Activated naive CD4-positive, alpha-beta T cell treated with anti-CD3 and anti-CD28 coated beads for 36 hours (primary cell): ENCODE measurements at places on chromosomes 2 and 18.

GRCh38 chr2:191899410-191899809 is 52.5 kb upstream of the CAVIN2 start:
- no peak for DNase-seq

GRCh38 chr2:238669046-238669445 is 178.8 kb upstream of the TWIST2 start:
- DNase-seq, result no peak

GRCh38 chr2:46952171-46952570 is 36.6 kb upstream of the MCFD2 start:
- DNase-seq, result no peak

DNA sequence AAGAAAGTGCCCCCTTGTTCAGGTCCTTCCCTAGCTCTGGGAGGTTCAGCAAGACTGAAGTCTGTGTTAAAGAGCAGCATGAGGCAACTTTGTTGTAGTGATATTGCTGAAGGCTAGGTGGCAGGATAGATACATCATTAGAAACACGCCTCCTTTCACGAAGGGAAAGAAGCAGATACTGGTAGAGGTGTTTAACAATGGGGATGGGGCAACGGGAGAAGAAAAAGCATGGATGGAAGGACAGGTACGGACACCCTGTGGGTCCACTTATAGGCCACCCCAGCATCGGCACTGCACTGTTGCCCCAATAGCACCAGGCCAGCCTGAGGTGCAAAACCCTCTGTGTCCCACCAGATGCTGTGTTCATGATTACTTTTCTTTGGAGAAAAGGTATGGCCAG is 3.5 kb upstream of the IGFBP5 start:
- peak; percentile 27 for DNase-seq

DNA sequence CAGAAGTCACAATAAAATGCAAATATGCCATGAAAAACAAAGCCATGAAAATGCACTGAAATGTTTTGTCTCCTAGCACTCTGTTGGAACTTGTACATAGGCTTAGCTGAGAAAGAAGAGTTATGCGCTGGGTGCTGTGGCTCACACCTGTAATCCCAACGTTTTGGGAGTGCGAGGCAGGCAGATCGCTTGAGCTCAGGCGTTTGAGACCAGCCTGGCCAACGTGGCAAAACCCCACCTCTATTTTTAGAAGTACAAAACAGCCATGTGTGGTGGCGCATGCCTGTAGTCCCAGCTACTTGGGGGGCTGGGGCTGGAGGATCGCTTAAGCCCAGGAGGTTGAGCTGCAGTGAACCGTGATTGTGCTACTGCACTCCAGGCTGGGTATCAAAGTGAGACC is 39.9 kb downstream of the IRS1 start:
- no peak for DNase-seq

GRCh38 chr2:231189171-231189530 is 9.3 kb upstream of the ARMC9 start:
- no peak for DNase-seq

- DNase-seq, result no peak
These were observed 776.8 kb downstream of the CCDC85A start for GRCh38 chr2:56960581-56960980.

DNA sequence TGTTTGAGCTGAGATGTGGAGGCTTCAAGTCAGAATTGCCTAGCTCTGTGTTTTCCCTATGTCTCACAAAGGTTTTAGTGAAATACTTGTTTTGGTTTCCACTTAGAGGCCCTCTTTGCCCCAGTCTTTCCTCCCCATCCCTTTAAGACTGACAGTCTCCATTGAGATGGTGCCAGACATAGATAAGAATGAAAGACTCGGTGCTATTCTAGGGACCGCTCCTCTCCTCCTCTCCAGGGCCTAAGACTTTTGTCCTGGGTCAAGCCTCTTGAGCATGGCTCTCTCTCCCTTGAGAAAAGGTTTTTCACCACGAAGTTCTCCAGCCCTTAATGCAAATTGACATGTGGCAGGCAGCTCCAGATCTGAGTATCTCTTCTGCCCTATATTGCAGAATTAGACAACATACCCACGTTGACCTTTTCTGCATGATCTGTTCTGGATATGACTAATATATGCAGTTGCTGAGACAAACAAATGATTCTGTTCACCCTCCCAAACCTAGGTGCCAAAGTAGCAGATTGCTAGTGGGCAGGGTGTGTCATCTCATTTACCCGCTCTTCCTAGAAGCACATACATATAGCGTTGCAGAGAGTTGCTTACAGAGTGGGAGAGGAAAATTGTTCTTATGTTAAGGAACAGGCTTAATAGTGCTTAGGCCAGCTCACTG is 47.5 kb upstream of the ACSL3 start:
- peak; percentile 39 for DNase-seq

DNA sequence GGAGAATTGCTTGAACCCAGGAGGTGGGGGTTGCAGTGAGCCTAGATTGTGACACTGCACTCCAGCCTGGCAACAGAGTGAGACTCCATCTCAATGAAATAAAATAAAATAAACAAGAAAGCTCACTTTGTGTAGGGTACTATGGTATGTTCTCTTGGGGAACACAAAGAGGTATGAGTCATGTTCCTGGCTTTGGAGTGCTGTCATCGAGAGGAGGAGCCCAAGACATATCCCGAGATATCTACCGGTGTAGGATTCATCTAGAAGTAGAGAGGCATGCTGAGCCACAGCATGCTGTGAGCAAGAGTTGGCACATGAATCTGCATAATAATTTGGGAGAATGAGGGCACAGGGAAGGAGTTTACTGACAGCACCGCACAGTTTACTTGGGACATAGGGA is 244.9 kb upstream of the EPHA4 start:
- DNase-seq, result no peak

- no peak for DNase-seq
These were observed 1484.5 kb upstream of the ZEB2 start for GRCh38 chr2:146004462-146004861.

GRCh38 chr2:88127888-88128653 is at the start of gene FABP1:
FABP1 (minus strand) TSS chr2:88128062; CDS start chr2:88128017, 45 bp downstream.
- DNase-seq, result no peak

- no peak for DNase-seq
These were observed 310.3 kb downstream of the SS18 start for GRCh38 chr18:25780105-25780504.

- DNase-seq, result no peak
These were observed 5.9 kb upstream of the IMPACT start for GRCh38 chr18:24420551-24420950.

- DNase-seq, result peak; percentile 49
These were observed 517.2 kb upstream of the ACVR2A start for GRCh38 chr2:147327613-147328012.

GRCh38 chr2:41877114-41877678 is 170.6 kb upstream of the PKDCC start:
- no peak for DNase-seq

DNA sequence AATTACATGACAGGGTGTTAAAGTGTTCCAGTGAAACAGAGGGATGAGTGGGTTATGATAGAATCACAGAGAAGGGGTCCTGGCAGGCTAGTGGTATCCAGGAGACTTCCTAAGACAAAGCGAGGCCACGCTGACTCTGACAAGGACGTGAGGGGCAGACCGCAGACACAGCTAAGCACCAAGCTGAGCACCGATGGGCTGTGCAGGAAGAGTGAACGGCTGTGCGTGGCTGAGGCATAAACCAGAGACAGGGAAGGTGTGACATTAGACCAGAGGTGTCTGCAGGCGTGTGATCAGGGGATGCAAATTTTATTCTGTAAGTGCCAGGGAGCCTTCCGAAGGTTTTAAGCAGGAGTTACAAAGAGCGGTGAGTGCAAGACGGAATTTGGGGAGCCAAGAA is 69.9 kb downstream of the PRELID3A start:
- DNase-seq, result no peak

DNA sequence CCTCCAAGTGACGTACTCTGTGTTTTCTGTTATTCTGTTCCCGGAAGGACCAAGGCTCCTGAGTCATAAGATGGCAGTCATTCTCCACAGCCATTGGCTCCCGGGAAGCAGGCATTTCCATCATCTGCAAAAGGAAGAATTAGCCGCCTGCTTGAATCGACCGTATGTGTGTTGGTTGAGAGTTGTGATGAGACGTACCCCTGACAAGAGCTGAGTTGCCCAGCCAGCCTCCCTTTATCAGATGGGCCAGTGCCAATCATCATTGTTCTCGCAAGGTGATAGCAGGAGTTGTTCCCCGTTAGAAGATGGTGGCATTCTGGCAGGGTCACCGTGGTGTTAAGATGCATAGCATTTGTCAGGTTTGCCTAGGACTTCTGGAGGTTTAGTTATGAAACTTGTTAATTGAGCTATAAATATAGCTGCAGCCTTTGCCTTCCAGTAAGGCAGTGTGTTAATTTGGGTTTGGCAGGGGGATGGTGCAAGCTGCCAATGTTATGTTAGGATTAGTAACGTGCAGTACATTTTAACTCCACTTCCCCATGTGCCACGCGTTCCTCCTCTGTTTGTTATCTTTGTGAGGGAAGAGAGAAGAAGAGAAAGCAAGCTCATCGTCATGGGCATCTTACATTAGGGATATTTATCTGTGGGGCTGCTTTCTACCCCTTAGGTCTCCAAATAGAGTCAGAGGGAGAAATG is 652.7 kb upstream of the FANCL start:
- no peak for DNase-seq

DNA sequence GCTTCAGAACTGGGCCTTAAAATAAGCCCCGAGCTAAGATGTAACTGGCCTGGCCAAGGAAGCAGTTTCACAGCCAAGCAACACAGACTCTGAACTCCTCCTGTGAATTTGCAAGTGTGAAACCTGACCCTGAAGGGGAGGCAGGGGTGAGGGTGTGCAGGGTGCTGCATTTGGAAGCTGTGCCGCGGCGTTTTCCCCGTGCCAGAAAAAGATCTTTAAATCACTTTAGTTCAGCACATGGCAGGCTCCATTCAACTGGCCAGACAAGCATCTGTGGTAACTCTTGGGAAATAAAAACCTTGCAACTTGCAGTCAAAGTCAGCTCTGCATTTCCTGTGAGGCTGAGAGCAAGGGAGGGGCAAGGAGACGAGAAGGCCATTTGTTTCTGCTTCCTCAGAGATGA is 209.3 kb upstream of the SOX11 start:
- no peak for DNase-seq

GRCh38 chr2:20040489-20041172 is 10.8 kb downstream of the LAPTM4A start:
- DNase-seq, result no peak

DNA sequence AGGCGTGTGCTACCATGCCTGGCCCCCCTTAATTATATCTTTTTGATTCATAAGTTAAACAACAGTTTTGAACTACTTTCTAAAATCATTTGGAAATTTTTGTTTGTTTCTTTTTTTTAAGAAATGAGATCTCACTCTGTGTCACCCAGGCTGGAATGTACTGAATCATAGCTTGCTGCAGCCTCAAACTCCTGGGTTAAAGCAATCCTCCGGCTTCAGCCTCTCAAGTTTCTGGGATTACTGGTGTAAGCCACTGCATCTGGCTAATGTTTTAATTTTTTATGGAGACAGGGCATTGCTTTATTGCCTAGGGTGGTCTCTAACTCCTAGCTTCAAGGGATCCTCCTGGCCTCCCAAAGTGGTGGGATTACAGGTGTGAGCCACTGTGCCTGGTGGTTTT is 71.5 kb downstream of the BABAM2 start:
- no peak for DNase-seq

GRCh38 chr2:98474979-98475632 is 30.4 kb downstream of the INPP4A start:
- no peak for DNase-seq

- DNase-seq, result no peak
These were observed 88.5 kb upstream of the ODC1 start for GRCh38 chr2:10536569-10537133.

DNA sequence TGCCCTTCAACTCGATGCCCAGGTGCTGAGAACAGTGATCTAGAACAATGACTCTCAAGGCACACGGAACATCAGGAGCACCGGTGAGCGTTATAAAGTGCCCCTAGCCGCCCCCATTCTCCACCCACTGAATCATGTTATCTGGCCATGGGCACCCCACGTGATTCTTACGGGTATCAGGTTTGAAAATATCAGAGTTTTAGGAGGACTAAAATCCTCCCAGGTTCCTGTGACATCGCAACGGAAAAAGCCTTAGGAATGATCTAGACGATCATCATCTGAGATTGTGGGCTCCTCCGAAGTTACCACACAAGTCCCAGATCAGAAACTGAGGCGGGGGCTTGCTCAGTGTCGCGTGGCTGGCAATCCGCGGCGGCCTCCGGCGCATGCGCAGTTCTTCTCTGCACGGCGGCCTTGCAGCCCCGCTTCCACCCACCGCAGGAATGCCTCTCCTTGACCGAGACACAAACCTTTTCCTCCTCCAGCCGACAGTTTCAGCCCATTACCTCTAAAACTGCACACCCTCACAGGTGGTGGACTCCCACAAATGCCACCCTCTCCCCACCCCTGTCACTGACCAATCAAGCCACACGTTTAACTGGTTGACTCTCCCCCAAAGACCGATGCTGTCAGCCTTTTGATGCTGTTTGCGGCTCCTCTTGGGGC is 5.8 kb upstream of the MRPL33 start:
- peak; percentile 45 for DNase-seq

DNA sequence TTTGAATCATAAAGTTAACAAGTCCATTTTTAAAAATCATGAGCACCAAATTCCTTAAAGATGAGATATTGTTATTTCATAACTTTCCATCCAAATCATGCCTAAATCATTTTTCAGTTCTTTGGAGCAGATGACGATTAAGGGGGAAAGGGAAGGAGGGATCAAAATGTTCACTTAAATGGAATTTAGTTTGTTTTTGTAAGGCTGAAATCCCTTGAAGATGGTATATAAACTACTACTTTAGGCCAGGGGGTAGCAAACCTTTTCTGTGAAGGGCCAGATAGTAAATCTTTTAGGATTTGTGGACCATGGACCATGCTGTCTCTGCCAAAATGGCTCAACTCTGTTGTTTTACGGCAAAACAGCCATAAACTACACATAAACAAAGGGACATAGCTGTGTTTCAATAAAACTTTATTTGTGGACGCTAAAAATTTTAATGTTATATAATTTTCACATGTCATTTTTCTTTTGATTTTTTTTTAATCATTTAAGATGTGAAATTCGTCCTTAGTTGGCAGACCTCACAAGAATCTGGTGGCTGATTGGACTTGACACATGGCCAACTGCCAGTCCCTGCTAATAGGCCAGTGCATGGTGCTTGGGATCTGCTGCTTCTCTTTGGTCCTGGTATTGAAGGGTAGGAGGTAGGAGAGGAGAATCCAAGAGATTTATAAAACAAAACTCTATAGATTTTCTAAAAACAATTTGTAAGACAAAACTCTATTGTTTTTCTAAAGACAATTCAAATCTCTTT is 52.0 kb upstream of the RTN4 start:
- no peak for DNase-seq

DNA sequence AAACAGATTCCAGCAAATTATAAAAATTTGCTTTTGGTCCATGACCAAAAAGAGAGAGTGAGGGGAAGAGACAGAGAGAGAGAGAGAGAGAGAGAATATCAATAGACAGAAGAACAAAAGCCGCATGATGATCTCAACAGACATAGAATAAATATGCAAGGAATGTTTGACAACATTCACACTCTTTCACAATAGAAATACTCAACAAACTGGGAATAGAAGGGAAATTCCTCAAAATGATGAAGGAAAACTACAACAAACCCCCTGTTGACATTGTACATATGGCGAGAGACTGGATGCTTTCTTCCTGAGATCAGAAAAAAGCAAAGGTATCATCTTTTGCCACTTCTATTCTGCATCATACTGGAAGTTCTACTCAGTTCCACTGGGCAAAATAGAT is 309.7 kb downstream of the RAD51AP2 start:
- no peak for DNase-seq

- DNase-seq, result no peak
These were observed 335.0 kb upstream of the KYNU start for GRCh38 chr2:142542431-142542910.

- DNase-seq, result no peak
These were observed 73.7 kb downstream of the PXDN start for GRCh38 chr2:1670636-1671035.

- no peak for DNase-seq
These were observed 127.8 kb downstream of the COPS8 start for GRCh38 chr2:237213315-237214022.
